CD4-positive, alpha-beta T cell treated with Interleukin-6 for 4 hours (primary cell): ENCODE measurements at places on chromosomes 6 and 20.

DNA sequence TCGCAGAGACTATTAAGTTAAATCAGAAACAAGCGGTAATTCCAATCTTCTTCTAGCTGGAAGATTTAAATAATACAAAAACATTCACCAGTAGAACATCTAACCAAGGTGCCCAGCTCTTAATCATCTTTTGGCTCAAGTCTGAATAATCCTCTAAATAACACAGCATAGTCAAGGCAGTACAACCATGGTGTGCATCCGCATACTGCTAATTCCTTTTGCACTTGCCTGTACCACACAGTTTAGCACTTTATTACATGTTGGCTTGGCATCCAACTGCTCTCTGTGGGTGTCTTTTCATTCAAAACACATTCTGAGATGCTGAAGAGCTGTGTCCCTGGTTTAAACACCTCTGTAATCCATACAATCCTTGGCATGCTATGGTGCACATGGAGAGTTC, 42.3 kb downstream of the VGLL2 start:
- no peak for DNase-seq

GRCh38 chr6:169978615-169979161, 227.3 kb downstream of the ERMARD start:
- DNase-seq = no peak

DNA sequence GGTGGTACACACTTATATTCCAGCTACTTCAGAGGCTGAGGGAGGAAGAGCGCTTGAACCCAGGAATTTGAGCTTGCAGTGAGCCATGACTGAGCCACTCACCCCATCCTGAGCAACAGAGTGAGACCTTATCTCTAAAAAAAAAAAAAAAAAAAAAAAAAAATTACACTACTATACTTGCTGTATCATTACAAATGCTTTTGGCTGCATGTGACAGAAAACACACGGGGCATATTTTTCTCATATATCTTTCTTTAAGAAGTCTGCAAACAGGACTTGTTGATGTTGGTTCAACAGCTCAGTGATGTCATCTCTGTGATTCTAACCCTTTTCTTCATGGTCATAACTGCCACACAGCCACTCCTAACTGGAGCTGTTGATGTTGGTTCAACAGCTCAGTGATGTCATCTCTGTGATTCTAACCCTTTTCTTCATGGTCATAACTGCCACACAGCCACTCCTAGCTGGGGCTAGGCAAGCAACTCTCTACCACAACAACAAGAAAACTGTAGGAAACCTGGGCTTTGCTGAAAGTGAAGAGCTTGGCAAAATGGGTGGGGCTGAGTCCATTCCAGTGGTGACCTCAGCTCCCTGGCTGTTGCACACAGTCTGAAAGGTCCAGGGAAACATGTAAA, 19.8 kb downstream of the MTFR2 start:
- DNase-seq = no peak

DNA sequence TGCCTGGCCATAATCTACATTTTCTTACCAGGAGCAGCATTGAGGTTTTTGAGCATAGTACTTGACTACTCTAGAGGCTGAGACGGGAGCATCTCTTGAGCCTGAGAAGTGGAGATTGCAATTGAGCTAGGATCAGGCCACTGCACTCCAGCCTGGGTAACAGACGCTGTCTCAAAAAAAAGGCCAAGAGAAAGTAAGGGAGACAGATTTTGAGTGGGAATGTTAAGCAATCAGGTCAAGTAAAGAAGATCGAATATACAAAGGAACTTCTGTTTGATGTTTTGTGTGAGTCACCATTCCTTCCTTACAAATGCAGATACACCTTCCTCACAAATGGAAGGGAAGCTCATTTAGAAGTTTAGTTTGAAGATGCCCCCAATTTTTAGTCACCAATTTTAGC, 4.4 kb downstream of the PNRC1 start:
- no peak for DNase-seq

GRCh38 chr20:35443003-35443402, 5.0 kb upstream of the GDF5 start:
- DNase-seq = no peak

DNA sequence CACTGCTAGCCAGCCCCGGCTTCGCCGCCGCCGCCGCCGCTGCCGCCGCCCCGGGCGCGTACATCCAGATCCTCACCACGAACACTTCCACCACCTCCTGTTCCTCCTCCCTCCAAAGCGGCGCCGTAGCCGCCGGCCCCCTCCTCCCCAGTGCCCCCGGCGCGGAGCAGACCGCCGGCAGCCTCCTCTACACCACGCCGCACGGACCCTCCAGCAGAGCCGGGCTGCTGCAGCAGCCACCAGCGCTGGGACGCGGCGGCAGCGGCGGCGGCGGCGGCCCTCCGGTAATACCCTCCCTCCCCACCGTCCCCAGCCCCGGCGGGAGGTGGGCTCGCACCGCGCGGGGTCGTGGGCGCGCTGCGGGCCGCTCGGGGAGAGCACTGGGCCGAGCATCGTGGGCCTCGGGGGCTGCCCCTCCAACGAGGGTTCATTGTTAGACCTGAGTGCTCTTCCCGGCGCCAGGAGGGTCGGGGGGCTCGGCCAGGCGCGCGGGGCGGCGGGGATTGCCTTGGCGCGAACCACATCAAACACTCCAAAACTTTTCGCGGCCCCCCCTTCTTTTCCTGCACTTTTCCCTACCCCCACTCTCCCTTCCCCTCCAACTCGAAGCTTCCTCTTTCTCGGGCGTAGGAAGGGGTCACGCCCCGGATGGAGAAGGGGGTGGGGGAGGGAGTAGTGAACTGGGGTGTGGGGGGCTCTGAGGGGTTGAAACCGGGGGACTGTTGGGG, 827 bp downstream of the E2F3 start:
- DNase-seq = peak; percentile 47

GRCh38 chr20:56483970-56484369, 15.5 kb downstream of the RTF2 start:
- DNase-seq = peak; percentile 41

- no peak for DNase-seq
Observed at GRCh38 chr20:59676851-59677182, 72.5 kb downstream of the PHACTR3 start.

- no peak for DNase-seq
Observed at GRCh38 chr6:83257791-83258190, 64.6 kb downstream of the RWDD2A start.

GRCh38 chr6:31479151-31479932, 18.6 kb upstream of the MICB start:
- DNase-seq = no peak

DNA sequence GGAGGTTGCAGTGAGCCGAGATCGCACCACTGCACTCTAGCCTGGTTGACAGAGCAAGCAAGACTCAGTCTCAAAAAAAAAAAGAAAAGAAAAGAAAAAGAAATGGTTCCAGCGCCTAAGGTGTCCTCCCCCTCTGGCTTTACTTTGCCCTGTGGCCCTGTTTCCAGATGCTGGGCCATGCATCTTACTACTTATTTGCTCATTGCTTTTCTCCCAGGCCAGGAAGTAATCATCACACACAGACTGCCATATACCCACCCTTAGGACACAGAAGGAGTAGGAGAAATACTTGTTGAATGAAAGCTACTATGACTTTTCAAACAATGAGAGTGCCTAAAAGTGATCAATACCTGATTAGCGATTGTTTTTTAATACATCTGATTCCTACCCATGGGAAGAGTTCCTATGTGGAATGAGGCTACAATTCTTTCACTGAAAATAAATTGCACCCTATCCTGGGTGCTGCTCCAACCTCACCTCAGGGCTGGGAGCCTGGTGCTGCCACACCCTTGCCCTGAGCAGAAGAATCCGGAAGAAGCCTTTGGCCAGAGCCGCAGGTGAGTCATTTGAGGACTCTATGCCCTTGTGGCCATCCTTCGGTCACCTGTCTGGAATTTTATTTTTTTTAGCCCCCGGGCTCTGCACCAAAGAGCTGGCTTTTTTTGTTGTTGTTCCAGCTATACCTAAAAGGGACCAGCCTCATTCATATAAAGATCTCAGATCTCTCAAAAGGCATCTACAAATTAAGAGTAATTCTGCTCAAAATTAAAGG, 22.7 kb upstream of the TFAP2C start:
- no peak for DNase-seq

- no peak for DNase-seq
Observed at GRCh38 chr20:40686434-40686882, 2.6 kb downstream of the MAFB start.

- no peak for DNase-seq
Observed at GRCh38 chr20:47999166-47999565, 213.9 kb upstream of the SULF2 start.

- DNase-seq = no peak
Observed at GRCh38 chr6:136468711-136469110, 81.5 kb downstream of the MAP7 start.

DNA sequence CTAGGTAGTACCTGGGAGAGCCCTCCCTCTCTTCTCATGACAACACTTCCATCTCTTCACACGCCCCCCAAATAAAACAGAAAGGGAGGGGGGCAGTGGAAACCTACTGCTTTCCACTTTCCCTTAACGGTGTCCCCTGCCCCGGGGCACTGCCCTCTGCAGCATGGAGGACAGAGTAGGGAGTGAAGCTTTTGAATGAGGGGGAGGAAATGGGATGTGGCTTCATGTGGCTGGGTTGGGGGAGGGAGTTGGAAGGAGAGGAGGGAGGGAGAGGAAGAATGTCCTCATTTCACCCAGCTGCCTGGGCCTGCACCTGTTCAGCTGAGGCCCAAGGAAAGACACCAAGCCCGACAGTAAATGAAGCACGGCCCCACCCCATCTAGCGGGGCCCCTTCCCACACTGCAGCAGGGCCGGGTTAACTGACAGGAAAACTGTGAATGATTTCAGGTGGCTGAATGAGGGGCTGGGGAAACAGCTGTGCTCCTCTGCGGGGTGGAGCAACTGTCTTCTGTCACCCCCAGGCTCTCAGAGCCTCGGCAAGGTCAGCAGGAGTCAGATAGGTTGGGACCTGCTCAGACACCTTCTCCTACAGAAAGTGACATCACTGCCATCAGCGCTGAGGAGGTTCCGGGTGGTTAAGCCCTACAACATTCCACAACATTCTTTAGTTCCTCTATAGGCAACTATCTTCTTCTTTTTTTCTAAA, 40.0 kb upstream of the TAF8 start:
- peak; percentile 41 for DNase-seq

- DNase-seq = peak; percentile 61
Observed at GRCh38 chr6:45663251-45664221, 285.8 kb upstream of the SUPT3H start.

DNA sequence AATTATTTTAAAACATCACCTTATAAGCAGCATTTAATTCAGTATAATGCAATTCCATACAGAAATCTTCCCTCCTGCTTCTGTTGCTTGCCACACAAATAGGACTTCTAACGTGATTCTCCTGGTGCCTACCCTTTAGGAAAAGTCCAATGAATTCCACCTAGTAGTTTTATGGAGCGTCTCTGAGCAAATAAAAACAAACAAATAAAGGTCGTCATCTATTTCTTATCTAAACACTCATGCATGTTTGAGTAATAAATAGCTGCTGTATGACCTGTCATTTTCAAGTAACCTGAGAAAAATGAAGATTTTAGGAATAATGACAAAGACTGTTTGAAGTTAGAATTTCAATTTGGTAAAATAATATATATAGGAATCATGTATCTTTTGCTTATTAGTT, 102.7 kb downstream of the BMP5 start:
- DNase-seq = no peak

DNA sequence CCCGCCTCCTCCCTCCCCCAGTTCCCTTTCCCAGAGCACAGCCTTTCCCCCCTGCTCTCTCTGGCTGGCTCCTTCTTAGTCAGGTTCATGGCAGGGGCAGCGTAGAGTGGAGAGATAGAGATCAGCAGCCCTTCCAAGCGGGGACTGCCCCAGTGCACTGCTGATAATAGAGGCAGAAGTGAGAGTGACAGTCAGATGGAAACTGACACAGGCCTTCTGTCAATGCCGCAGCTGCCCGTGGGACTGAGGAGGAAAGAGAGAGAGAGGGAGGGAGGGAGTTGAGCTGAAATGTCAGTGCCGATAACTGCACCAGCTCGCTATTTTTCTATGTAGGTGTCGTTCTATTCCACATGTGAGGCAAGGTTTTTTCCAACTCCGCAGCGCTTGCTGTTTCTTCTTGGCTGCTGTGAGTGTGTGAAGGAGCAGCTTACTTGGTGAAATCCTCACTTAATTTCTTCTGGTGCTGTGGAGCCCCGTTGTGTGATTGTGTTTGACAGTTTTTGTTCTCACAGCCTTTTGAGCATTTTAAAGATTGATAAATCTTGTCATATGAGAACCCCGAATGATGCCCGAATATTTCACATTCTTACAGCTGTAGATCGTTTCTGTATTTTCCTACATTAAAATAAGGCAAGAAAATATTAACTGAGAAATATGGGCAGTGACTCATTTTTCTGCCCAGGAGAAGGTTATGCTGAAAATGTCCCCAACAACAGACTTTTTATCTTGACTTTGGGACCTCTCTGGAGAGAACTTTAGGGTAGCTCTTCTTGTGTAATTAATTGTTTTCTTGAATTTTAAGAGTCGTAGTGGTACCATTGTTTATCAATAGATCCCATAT, 386.4 kb upstream of the MMS22L start:
- no peak for DNase-seq

- peak; percentile 58 for DNase-seq
Observed at GRCh38 chr6:112027942-112028674, 25.8 kb upstream of the CCN6 start.

- DNase-seq = no peak
Observed at GRCh38 chr6:33983109-33983716, 162.7 kb downstream of the GRM4 start.

DNA sequence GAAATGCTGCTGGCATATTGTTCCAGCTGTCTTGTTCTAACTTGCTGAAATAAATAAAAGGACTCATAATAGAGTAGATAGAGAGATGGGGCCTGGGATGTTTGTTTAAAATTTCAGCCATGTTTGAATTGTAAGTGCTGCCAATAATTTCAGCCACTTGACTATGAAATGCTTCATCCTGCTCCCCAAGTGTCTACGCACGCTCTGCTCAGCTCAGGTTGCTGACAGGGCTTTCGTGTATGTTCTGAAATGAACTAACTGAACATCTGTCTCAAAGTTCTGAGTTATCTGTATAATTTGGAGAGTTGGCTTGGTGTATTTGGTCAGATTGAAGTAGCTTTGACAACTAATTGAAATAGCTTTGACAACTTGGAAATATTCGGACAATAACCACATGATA, 387.8 kb downstream of the BMP2 start:
- DNase-seq = no peak

DNA sequence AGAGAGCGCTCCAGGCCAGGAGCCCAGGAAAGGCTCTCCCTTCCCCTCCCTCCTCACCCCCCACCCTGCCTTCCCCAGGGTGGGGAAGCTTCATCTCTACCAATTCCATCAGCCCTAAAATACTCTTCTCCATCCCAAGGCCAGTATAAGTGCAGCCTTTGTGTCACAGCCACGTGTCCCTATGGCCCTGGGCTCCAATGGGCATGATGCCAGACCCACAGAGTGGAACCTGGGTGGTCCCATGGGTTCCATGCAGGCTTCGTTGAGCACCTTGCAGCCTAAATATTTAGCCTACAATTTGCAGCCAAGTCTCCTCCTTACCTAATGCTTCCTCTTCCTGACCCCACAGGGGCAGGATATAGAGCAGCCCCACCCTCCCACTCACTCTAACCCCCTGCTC, 976 bp upstream of the MATN4 start:
- no peak for DNase-seq

- no peak for DNase-seq
Observed at GRCh38 chr6:138410048-138410735, 6.2 kb downstream of the HEBP2 start.
